ENCODE measurements at places on chromosomes 2 and 18.
A peak's percentile ranks its signal among the peaks of the same experiment; 100 is the strongest.

GRCh38 chr2:7801212-7801611 is 880.6 kb upstream of the ID2 start:
- no peak for DNase-seq

DNA sequence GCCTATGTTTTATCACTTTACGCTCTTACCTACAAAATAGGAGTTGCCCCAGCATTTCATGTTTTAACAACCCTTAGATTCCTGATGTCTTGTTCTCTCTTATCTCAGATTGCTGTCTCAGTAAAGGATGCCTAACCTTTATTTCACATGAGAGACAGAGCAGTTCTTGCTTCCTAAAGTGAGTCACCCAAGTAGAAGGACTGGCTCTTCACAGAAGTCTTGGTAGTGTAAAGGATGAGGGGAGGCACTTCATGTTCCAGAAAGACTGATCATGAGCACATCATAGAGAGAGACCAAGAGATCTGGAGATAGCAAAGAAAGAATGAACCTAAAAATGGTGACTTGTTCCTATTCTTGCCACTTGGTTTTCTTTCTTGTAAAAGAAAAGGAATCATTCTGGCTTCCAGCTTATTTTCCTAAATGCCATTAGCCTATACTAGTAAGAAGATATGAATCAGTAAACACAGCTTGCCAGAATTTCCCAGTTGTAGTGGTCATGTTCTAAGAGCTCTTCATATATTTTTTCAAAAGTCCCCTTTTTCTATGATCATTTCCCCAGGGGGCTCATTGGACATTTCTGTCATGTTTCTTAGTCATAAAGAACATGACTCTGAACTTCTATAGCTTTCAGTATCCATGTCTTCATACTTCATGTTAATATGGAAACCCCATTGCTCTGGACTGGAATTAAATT is 54.9 kb downstream of the MAPRE2 start:
- peak; percentile 26 for DNase-seq

DNA sequence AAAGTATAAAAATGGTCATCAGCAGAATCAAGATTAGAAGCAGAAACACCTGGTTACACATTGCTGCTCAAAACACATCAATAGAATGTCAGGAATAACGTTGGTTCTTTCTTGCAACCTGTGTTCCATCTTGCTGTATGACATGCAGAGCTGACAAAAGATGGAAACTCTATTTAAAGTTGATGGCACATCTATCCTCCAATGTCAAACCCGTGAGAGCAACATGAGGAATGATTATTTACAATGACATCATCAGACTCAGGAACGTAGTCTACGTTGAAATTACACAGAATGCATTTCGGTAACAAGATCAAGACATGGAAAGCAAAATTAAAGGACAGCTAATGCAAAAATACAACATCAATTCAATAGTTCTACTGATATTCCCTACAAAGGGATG is 26.2 kb upstream of the TTN start:
- DNase-seq: no peak

GRCh38 chr2:207469451-207469850 is 60.3 kb upstream of the CREB1 start:
- no peak for DNase-seq
